ENCODE measurements at places on chromosomes 5 and 9. TPM values are rescaled to one million over a fixed set of nuclear protein-coding genes. Genes with fewer than 3 reads are reported as not detected.

- H3K4me3 ChIP-seq, result no peak overlapping the region
- peaks cover 10% of the 10 kb centered on the region for H3K4me1 ChIP-seq
- H3K27me3 ChIP-seq, result no peaks in the 10 kb centered on the region
- DNase-seq, result no peak
- no peak overlapping the region for H3K27ac ChIP-seq
Measured at GRCh38 chr9:77735494-77735893, 87.4 kb upstream of the GNA14 start.

GRCh38 chr9:4762108-4762885 lies 21.3 kb upstream of the AK3 start:
- DNase-seq, result peak; percentile 92
- H3K27me3 ChIP-seq, result peaks cover 15% of the 10 kb centered on the region
- H3K27ac ChIP-seq, result no peak overlapping the region
- peaks cover 16% of the 10 kb centered on the region for H3K4me1 ChIP-seq
- no peaks in the 10 kb centered on the region for H3K36me3 ChIP-seq

- no peaks in the 10 kb centered on the region for H3K36me3 ChIP-seq
- peak overlapping the region; percentile 79 for H3K4me3 ChIP-seq
- no peak for DNase-seq
- H3K27ac ChIP-seq, result peak overlapping the region; percentile 90
Measured at GRCh38 chr9:99222416-99223270, 561 bp downstream of the SEC61B start.

- H3K4me1 ChIP-seq, result peaks cover 42% of the 10 kb centered on the region
- no peak for DNase-seq
- H3K36me3 ChIP-seq, result no peaks in the 10 kb centered on the region
- peak overlapping the region; percentile 24 for H3K4me3 ChIP-seq
- peak overlapping the region; percentile 83 for H3K27ac ChIP-seq
Measured at GRCh38 chr5:60339691-60340201, 360.2 kb downstream of the DEPDC1B start.

The AMACR gene
- total RNA-seq, result 8.7 TPM
